Panc1 (cell line): ENCODE measurements at places on chromosomes 2 and 18.

DNA sequence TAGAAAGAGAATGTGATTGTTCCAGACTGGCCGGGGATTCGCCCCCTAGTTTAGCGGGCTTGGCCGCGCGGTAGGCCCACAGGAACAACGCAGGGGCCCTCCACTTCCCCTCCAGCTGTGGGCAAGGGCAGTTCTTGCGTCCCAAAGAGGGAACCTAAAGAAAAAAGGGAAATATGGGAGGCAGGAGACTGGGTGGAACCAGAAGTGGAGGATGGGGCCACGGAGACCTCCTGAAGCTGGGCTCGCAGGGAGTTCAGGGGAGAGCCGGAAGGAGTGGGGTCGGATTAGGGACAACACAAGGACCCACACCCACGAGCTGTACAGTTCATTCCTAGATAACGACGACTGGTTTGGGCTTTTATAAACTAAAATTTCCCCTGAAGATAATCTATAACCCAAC lies 18.2 kb downstream of the GNLY start:
- DNase-seq, result no peak

GRCh38 chr2:20448977-20449306 lies 2.1 kb downstream of the RHOB start:
- no peak for DNase-seq

DNA sequence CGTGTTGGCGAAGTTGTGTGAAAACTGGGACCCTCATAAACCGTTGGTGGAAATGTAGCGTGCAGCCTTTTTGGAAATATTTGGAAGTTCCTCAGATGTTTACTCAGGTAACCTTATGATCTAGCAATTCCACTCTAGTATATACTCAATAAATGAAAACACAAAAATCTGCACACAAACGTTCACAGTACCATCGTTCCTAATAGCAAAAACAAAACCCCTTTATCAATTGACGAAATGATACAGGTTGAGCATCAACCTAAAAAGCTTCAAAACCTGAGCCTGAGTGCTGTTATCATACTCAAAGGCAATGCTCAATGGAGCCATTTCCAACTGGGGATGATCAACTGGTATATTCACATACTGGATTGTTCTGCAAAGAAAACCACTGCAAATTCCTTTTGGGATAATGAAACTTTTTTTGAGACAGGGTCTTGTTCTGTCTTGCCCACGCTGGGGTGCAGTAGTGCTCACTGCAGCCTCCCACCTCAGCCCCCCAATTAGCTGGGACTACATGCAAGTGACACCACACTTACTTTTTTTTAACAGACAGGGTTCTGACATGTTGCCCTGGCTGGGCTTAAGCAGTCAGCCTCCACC lies 777 bp upstream of the C18orf32 start:
- no peak for DNase-seq

GRCh38 chr2:161170958-161171932 lies 11.0 kb downstream of the TANK start:
- DNase-seq, result no peak

DNA sequence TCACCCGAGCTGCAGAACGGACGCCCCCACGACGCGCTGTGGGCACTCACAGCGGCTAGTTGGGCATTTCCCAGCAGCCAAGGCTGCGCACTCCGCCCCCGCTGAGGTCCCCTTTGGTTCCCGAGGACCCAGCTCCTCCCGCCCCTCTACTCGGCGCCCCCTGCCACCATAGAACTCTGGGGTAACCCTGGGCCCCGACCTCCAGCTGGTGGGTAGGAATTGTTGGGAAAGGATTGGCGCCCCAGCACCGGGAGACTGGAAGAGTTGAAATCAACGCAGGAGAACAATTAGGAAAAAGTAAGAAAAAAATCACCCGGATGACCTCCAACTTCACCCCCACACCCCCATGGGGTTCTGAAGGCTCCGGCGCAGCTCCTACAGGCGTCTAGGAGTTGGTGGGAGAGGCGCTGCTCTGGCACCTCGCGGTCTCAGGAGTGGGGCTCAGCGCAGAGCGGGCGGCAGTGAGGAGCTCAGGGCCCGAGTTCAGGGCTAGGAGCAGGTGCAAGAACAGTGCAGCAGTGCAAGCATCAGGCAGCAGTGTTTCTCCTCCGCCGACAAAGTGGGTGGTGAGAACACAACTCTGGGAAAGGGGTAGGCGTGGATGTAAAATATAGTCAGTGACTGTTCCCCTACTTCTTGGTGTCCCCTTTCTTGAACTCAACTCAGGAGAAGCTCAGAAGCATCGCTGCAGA lies 14.0 kb downstream of the POU3F3 start:
- DNase-seq, result no peak

DNA sequence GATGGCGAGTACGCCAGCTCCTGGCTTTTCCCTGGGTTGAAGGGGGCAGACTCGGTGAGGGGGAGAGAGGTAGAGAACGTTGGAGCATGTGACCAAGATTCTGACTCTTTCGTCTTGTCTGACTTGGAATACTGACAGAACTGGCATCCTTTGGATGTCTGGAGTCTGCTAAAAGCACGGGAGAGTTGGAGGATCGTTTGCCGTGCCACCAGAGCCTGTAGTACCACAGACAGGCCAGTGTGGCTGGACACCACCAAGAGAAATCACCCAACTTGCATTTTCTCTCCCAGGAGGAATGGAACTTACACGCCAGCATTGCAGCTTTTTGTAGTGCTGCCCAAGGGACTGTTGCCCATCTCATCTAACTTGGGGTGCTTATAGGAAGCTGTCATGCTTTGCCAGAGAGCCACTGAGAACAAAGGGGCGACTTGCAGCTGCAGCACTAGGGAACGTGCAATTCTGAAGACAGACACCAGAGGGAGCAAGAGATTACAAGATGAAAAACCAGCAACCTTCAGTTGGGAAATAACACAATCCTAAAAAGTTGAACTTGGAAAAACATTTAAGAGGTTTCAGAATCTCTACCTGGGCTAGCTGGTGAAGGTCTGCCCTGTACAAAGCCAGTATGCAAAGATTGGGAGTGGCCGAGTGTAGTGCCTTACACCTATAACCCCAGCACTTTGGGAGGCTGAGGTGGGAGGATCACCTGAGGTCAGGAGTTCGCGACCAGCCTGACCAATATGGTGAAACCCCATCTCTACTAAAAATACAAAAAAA lies 24.1 kb downstream of the PSMG2 start:
- peak; percentile 76 for DNase-seq

DNA sequence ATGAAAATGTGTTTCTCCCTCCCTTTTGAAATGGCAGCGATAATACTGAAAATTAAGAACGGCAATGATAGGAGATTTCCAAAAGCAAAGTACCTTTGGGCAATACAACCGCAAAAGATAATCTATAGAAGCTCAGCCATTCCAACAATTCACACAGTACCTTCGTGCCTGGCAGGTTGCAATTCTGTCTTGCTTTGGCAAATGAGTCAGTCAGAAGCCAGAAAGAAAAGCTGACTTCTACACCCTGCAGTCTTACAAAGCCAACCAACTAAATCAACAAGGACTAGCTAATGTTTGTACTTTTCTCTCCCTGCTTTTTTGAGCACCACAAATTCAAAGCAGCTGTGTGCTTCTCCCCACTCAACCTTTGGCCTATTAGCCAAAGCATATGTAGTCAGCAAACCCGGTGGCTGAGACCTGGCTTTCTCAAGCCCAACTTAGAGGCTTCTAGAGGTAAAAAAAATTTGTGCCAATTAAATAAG lies 25.7 kb upstream of the ID2 start:
- DNase-seq, result no peak

DNA sequence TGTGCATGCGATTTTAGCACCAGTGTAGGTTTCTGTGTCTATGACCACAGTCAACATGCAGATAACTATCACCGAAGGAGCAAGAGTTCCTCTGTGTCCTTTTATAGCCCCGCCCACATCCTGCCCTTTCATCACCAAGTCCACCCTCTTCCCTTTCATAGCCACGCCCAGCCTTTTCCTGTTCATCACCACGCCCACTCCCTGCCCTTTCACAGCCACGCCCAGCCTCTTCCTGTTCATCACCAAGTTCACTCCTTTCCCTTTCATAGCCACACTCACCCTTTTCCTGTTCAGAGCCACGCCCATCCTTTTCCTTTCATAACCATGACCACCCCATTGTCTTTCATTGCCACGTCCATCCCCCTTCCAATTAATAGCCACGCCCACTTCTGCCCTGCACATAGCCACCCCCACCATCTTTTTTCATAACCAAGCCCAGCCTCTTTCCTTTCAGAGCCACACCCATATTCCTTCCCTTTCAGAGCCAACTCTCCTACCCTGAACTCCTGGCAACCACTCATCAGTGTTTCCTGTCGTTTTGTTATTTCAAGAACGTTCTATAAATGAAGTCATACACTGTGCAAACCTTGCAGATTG lies 273.9 kb downstream of the MYT1L start:
- DNase-seq, result no peak
